Germinal center (tissue), 1 donor: ENCODE measurements at places on chromosomes 12 and 14.

GRCh38 chr14:105952222-105952621 is 425.8 kb downstream of the TMEM121 start:
- no peak for DNase-seq

- peak; percentile 55 for DNase-seq
Measured at GRCh38 chr14:104977681-104978653, at the start of gene AHNAK2. Gene AHNAK2, minus strand, starts transcription at chr14:104978374. Its CDS starts 137 bp downstream, at chr14:104978237.

DNA sequence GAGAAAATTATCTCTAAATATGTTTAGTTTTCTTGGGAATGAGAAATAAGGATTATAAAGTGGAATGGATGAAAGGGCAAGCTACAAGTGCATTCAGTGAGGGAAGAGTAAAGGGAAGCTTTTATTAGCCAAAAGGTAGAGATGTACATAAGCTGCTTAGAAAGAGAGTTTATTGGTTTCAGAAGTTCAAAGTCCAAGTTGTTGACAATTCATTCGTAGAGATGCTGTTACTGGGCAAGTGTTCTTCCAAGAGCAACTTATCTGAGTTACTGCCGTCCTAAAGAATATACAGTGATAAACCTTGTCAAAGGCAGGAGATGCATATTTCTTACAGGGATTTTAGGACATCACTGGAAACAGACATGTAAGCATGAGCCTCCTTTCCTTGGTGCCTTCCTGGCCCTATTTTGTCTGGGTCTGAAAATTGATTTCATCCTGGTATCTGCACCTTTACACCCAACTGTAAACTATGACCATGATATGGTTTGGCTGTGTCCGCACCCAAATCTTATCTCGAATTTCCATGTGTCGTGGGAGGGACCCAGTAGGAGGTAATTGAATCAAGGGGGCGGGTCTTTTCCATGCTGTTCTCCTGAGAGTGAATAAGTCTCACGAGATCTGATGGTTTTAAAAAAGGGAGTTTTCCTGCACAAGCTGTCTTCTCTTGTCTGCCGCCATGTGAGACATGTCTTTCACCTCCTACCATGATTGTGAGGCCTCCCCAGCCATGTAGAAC is 46.8 kb downstream of the TRMT5 start:
- DNase-seq = no peak

- DNase-seq = peak; percentile 38
Measured at GRCh38 chr12:93183940-93184671, 193.6 kb upstream of the NUDT4 start.

DNA sequence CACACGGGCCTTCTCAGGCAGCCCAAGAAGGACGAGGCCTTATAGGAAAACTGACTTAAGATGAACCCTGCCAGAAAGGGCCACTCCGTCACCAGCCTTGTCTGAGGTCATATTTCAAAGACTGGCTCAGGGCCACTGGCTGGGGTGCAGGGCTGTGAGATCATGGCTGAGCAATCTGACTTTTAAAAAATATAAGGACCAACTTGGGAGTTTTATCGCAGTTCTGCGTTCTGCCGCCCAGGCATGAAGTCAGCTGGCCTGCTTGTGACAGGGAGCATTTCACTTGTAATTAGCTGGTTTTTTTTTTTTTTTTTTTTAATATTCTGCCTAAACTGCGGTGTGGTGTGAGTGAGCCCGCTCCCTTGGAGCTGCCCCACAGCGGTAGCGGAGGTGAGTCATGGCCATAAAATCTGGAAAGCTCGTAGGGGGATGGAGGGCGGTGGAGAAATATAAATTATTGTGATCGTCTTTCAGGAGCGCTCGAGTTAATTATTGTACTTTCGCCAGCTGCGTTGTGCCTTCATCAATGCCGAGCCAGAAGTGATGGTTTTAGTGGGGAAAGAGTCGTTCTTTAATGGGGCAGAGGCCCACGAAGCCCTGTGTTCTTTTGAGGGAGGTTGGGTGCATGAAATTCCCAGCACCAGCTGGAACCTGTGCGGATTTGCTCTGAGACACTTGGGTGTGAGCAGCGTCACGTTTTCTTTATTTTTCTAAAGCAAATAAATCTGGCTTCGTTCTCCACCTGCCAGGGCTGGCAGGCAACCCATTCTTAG is 231.9 kb downstream of the C12orf75 start:
- no peak for DNase-seq
